ENCODE measurements at places on chromosomes 1 and 21.

- no peak for DNase-seq
Observed at GRCh38 chr1:9542430-9542829, 3.2 kb downstream of the SLC25A33 start.

DNA sequence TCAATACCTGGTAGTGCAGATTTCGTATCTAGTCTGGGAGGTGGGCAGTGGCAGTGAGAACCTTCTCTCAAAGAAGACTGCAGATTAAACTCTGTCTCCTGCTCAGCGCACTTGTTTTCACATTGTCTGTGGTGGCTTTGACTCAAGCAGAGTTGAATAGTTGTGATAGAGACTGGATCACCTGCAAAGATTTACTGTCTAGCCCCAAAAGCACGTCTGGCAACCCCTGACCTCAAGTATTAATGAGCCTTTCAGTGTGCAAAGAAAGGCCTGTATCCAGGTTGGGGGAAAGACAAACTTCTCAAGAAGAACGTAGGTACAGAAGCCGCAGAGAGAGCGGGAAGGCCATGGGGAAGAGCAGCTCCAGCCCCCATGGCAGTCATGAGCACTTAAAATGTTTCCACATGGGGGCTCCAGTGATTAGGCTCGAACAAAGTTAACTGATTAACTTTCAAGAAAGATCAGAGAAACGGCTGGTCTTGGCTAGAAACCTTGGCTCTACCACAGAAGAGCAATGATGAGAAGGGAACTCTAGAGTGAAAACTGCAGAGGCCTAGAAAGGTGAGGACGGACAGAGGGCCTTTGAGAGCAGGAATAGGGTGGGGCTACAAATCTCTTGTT lies 15.2 kb downstream of the HENMT1 start:
- DNase-seq: no peak

- DNase-seq: no peak
Observed at GRCh38 chr1:31249854-31250253, 10.2 kb upstream of the NKAIN1 start.

- no peak for DNase-seq
Observed at GRCh38 chr1:21060523-21060922, 116.2 kb downstream of the EIF4G3 start.

DNA sequence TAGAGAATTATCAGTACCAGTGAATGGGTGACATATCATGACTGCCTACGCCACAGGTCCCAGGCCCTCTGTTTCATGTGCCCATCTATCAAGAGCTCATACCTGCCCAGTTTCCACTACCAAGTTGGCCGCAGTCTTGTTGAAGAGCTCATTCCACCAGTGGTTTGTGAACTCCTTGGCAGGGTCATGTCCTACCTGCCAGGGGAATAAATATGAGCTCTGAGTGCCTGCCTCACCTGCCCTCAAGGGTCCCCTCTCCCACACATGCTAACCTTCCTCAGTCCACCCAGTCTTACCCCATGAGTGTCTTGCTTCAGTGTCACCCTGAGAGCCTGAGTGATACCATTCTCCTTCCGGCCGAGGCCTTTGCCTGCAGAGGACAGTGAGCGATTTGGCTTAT lies 3.2 kb downstream of the GPATCH4 start:
- no peak for DNase-seq

- DNase-seq: no peak
Observed at GRCh38 chr1:117527566-117528102, 78.2 kb upstream of the TENT5C start.

- no peak for DNase-seq
Observed at GRCh38 chr1:56267611-56268010, 311.8 kb downstream of the PLPP3 start.

DNA sequence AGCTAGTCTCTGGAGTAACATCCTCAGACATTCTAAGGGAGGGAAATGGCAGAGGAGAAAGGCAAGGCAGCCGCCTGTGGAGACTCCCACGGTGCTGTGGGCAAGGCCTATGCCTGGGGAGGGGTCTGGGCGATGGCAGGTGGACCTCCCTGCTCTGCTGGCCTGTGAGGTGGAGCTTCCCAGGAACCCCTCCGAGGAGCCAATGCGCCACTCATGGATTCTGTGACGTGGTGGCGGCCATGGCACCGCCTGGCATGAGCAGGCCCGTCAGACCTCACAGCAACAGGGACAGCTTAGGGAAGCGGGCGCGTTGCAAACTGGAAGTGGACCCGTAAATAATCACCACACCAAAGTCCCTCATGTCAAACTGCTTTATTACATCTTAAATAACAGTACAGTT lies 6.7 kb upstream of the NADK start:
- DNase-seq: no peak

DNA sequence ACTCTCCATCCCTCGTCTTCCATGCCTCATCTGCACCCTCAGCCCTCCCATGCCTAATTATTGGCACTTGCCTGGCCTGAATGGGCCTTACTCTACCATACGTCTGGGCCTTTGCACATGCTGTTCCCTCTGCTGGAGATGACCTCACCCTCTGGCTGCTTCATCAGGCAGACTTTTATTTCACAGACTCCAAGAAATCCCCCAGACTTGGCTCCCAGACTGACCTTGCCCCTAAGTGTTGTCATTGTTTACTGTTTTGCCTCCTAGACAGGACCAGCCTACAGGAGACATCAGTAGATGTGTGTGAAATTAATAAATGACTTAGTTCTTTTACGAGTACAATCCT lies 5.2 kb upstream of the AHDC1 start:
- no peak for DNase-seq

DNA sequence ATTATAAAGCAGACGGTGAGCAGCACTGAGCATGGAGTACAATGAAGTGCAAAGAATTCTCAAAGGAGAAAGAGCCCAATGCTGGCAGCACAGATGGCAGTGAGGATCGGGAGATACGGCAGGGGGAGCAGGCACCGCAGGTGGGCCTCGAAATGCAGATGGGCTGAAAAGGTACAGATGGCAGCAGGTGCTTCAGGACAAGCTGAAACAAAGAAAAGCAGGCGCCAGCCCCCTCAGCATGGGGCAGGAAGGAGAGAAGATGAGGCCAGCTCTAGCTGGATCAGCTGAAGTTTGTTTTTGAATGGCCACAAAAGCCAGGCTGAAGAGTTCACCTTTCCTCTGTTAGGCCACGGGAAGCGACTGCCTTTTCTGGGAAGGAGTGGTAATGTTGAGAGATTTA lies 7.7 kb downstream of the CFAP298 start:
- DNase-seq: no peak

GRCh38 chr1:203076031-203076511 lies 9.7 kb downstream of the MYOG start:
- DNase-seq: no peak

- DNase-seq: no peak
Observed at GRCh38 chr1:176976225-176976624, 188.3 kb downstream of the ASTN1 start.

GRCh38 chr1:46081206-46081605 lies 51.2 kb downstream of the PIK3R3 start:
- no peak for DNase-seq

- no peak for DNase-seq
Observed at GRCh38 chr1:49364676-49365075, 588.0 kb upstream of the BEND5 start.

GRCh38 chr1:147772570-147772969 lies 12.2 kb upstream of the GJA5 start:
- no peak for DNase-seq

GRCh38 chr1:195530961-195531360 lies 1077.3 kb downstream of the KCNT2 start:
- no peak for DNase-seq

DNA sequence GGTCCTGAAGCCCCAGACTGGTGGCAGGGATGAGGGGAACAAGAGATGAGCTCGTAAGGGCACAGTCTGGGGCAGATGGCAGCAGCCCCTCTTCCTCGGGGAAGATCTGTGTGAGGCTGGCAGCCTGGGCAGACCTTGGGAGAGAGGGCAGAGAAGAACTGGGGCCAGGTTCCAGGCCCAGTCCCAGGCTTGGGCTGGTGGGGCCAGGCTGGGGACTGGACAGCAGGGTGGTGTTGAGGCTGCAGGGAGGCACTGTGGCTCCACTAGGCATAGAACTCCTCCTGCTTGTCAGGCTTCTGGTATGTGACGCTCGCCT lies 35.7 kb downstream of the SDC3 start:
- DNase-seq: no peak

- DNase-seq: no peak
Observed at GRCh38 chr21:36914244-36915013, 52.0 kb downstream of the HLCS start.

GRCh38 chr21:40340357-40340756 lies 473.1 kb downstream of the PCP4 start:
- no peak for DNase-seq

DNA sequence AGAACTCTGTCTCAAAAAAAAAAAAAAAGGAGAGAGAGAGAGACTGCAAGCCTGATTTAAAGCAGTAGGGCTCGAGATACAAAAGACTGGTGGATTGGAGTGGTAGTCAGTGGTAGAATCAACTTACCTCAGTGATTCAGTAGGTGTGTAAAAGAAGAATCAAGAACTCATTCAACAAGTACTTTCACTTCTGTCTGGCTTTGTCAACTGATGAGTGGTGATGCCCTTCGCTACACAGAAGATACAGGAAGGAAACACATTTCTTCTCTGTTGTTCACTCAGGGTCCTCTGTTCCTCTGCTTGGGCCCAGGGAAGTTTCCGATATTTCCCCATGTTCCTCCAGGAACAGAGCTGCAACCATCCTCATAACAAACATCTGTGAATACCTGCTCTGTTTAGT lies 68.6 kb upstream of the COG2 start:
- no peak for DNase-seq

DNA sequence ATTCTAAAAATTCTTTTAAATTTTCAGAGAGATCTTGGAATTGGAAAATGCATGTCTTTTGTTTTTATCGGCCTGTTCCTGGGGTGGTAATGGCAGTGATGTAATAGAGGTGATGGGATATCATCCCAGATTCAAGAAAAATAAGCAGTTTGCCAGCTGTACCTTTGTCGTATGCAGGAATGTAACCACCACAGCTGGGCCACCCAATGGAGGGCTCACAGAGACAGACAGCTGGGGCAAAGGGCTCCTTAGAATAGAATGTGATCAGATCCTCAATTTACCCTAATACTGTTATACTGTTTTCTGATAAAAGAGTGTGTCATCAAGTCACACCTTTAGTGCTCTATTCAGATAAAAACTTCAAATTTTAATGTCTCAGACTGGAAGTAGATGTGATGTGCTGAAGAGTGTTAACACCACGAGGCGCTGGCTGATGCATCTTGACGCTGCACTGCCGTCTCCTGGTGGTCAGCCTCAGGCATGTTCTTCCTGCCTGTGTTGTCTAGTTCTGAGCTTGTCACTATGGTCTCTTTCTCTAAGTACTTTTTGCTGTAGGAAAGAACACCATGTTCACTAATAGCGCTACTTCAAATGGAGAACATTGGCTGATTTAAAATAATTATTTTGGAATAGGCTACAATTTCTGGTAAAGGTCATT lies 78.8 kb downstream of the C1orf21 start:
- DNase-seq: no peak

DNA sequence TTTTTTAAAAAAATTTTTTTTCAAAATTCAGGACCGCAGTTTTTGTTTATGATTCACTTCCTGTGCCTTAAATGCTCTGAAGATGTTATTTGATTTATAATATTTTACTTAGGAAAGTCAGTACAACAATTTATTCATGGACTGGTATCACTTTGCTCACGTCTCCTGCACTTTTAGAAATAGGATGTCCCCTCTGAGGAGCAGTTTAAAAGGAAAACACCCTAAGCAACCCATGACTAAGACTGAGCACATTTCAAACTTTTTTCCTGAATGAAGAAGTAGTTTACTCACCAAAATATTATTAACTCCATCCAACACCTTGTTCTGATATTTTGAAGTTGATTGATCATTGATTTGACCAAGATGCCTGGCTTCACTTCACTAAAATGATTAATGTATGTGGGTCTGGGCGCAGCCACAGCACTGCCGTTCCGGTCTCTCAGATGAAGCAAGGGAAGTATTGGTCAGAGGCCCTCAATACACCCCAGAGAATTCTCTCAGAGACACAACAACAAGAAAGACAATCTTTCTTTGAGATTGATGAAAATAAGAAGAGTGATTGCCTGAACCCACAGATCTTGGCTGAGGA lies 223.9 kb downstream of the TGFB2 start:
- no peak for DNase-seq

- no peak for DNase-seq
Observed at GRCh38 chr1:64348961-64349648, 120.8 kb upstream of the CACHD1 start.

- no peak for DNase-seq
Observed at GRCh38 chr1:205375835-205376545, 19.3 kb upstream of the KLHDC8A start.

GRCh38 chr1:34603594-34603993 lies 151.3 kb upstream of the GJB5 start:
- DNase-seq: no peak

DNA sequence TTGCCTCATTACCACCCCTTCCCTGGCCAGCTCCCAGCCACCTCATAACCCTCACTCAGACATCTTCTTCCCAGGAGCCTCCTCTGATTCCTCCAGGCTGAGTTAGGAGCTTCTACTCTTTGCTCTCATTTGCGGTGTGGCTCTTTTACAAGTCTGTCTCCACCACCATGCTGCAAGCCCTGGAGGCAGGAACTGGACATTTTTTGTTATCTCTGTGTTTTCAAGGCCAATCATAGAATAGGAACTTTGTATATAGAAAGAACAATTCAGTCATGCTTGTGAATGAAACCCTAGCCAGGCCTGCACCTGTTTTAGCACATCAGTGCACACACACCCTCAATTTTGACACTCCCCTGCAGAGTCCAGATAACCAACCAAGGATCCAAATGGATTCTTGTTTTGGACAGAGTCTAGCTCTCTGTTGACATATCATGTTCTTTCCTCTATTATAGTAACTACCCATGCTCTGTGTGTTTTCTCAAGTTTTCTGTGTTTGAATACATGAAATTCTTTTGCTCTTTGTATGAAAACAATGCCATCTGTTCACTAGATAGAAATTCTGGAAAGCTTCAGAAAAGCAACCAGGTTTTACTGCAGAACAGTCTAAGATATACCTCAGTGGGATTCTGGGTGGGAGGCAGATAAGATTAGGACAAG lies 60.9 kb upstream of the ZNF648 start:
- DNase-seq: no peak

GRCh38 chr1:9870572-9870971 lies 39.5 kb downstream of the CTNNBIP1 start:
- no peak for DNase-seq

DNA sequence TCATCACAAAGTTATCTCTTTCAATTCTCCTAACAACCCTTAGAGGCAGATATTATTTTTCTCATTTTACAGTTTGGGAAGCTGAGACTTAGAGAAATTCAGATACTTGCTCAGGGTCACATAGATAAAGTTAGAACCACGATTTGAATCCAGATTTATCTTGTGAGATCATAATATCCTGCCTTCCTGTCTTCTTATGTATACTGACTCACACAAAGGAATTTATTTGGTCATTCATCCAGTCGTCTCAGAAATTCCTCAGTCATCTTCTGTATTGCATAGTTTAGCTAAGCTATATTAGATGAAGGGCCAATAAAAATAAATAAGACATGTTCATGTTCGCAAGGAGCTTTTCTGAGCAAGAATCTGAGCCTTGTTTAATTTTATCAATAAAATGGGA lies 35.8 kb upstream of the RUNX1 start:
- no peak for DNase-seq

- no peak for DNase-seq
Observed at GRCh38 chr1:30411206-30411605, 312.2 kb downstream of the MATN1 start.

Measured in stimulated activated CD8-positive, alpha-beta memory T cell treated with anti-CD3 and anti-CD28 coated beads, Interleukin-4, amount 100 ng/mL, for 4 hours (primary cell).